ENCODE measurements at places on chromosomes 4 and X. TPM values are rescaled to one million over a fixed set of nuclear protein-coding genes. Genes with fewer than 3 reads are reported as not detected.

Gene VEGFC
- 7.8 TPM for total RNA-seq

Gene DCX
- total RNA-seq = not detected

Gene GAGE12F
- total RNA-seq = not detected

Gene SLITRK2
- total RNA-seq = 0.76 TPM

Gene TMEM164
- 31.8 TPM for total RNA-seq

Gene PNMA6A
- total RNA-seq = 2.1 TPM

Gene HAND2
- 63.2 TPM for total RNA-seq

Gene GC
- total RNA-seq = 0.21 TPM

Gene PDCL2
- total RNA-seq = not detected

Gene CSAG3
- not detected for total RNA-seq

Gene NPNT
- 4.7 TPM for total RNA-seq

Gene DSPP
- not detected for total RNA-seq

Gene ERCC6L
- total RNA-seq = 0.10 TPM

Gene MMRN1
- total RNA-seq = 12.5 TPM

Gene RPL10
- total RNA-seq = 2,090 TPM

Gene TLR1
- 6.9 TPM for total RNA-seq

Gene RAI2
- 23.8 TPM for total RNA-seq

Gene PNMA3
- total RNA-seq = 1.9 TPM

Gene PDLIM3
- 692 TPM for total RNA-seq

Gene DCAF12L2
- 0.08 TPM for total RNA-seq

Gene TSPAN7
- 96.3 TPM for total RNA-seq

Gene TLR7
- total RNA-seq = 0.73 TPM
